ENCODE measurements at places on chromosomes 5 and 9. TPM values are rescaled to one million over a fixed set of nuclear protein-coding genes. Genes with fewer than 3 reads are reported as not detected.

The TNFSF8 gene
- 0.40 TPM for total RNA-seq

The CFAP77 gene
- 2.3 TPM for total RNA-seq

The WWC1 gene
- 1.4 TPM for total RNA-seq

The NR2F1-AS1 gene
- 12.6 TPM for total RNA-seq

The CDH9 gene
- total RNA-seq, result not detected

The BTNL8 gene
- 0.31 TPM for total RNA-seq

The MYO10 gene
- 3.1 TPM for total RNA-seq

The BTNL9 gene
- total RNA-seq, result 17.3 TPM

The INPP5E gene
- 9.4 TPM for total RNA-seq

The CATSPER3 gene
- total RNA-seq, result 0.25 TPM

The PCDHGA3 gene
- total RNA-seq, result 4.9 TPM

The RALGDS gene
- 33.5 TPM for total RNA-seq

The ACTBL2 gene
- total RNA-seq, result not detected

The FGF18 gene
- total RNA-seq, result 1.6 TPM

The TYRP1 gene
- 36.0 TPM for total RNA-seq

The PCDHA12 gene
- total RNA-seq, result not detected

The PCDHB6 gene
- total RNA-seq, result 0.42 TPM

The IL5 gene
- total RNA-seq, result not detected

The PCDH12 gene
- total RNA-seq, result 4.1 TPM

The ORM2 gene
- not detected for total RNA-seq

The SH3PXD2B gene
- 8.4 TPM for total RNA-seq

The CDC20B gene
- not detected for total RNA-seq

The BTNL3 gene
- not detected for total RNA-seq

The SH3GL2 gene
- total RNA-seq, result not detected

The PCDHGA1 gene
- total RNA-seq, result 1.9 TPM

The GPR151 gene
- total RNA-seq, result not detected

The ADAMTSL2 gene
- 55.2 TPM for total RNA-seq

The PRUNE2 gene
- total RNA-seq, result 49.1 TPM

The CBY3 gene
- total RNA-seq, result not detected

The SERF1A gene
- 1.7 TPM for total RNA-seq

The C9orf50 gene
- total RNA-seq, result not detected

The OR1J2 gene
- not detected for total RNA-seq

The RNF20 gene
- 50.1 TPM for total RNA-seq

The SLC6A3 gene
- total RNA-seq, result not detected

The ZNF618 gene
- 2.6 TPM for total RNA-seq

The C8G gene
- 1.4 TPM for total RNA-seq

The PKD2L2 gene
- 0.71 TPM for total RNA-seq

The SLC6A19 gene
- not detected for total RNA-seq

The OBP2B gene
- not detected for total RNA-seq

The MRPS30 gene
- 63.6 TPM for total RNA-seq

The CCDC192 gene
- total RNA-seq, result not detected

The RXRA gene
- 61.1 TPM for total RNA-seq

The ANKRD33B gene
- total RNA-seq, result 2.2 TPM

The TXNDC8 gene
- total RNA-seq, result not detected

The RAB14 gene
- total RNA-seq, result 47.4 TPM

The PRRT1B gene
- not detected for total RNA-seq
